ENCODE measurements at places on chromosomes 6 and 20.

DNA sequence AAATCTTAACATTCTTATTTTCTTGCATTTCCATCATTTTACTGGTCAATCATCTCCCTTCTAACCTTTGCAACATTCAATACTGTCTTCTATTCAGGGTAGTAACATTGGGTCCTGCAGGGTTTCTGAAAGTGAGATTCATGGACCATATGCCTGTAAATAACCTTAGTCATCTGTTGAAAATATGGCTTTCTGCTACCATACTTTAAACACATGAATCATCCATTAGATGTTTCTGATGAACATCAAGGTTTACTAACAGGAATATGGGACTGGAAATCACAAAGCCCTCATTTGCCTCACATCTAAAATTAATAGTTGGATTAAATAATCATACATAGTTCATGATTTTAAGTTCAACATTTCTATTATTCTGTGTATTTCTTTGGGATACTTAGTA is 475.9 kb upstream of the MARCKS start:
- no peak for DNase-seq

- DNase-seq: no peak
Measured at GRCh38 chr6:125722886-125723285, 26.5 kb upstream of the HEY2 start.

- DNase-seq: no peak
Measured at GRCh38 chr6:134004714-134005113, 47.7 kb downstream of the SLC2A12 start.

DNA sequence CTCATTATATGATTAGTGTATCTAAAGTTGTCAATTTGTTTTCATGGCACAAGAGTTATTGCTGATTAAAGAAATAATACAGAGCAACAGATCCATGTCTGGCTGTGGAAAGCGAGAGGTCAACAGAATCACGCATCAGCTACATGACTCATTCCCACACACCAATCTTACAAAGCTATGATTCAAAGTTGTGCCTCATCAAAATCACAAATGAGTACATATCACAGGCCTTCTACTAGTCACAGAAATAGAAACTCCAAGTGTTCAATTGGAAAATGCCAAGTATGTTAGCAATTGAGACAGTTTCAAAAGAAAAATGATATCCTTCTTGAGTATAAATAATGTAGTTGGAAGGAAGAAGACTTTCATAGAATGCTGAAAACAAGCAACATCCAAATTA is 57.8 kb upstream of the NKAIN2 start:
- DNase-seq: no peak

- no peak for DNase-seq
Measured at GRCh38 chr6:1622220-1622850, 12.6 kb downstream of the FOXC1 start.
